ENCODE measurements at places on chromosomes 2 and 18. TPM values are rescaled to one million over a fixed set of nuclear protein-coding genes. Genes with fewer than 3 reads are reported as not detected.
A peak's percentile ranks its signal among the peaks of the same experiment; 100 is the strongest.

DNA sequence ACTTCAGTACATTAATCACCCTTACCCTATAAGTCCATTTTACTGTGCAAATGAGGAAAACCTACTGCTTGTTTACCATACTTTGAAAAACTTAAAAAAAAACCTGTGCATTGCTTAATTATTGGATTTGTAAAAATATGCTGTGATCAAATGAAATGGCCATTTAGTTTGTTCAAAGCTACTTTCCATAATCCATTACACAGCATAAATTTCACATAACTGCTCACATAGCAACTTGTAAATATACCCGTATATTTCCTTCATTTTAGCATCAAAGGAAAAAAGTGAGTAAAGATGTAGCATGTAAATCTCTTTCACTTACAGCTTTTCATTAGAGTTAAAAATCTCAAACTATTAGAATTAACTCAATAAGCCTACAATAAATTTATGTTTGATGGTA lies 415.1 kb downstream of the NR4A2 start:
- DNase-seq, result no peak

DNA sequence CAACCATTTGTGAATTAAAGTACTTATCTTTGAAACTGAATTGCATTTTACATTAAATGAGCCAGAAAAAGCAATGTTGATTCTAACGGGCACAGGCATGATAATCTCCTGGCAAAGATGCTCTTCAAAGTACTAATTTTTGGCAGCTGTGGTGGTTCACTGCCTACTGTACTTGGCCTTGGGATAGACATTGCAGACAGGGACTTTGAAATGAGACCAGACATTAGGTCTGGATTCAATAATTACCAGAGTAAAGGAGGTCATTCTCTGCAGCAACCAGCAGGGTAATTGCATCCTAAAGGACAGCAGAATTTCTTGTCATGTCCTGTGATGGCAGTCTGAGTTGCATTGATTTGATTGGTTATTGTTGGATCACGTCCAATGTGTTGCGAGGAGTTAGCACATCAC lies 986.5 kb downstream of the TDRD15 start:
- DNase-seq, result no peak

- no peak for DNase-seq
These were observed 11.8 kb downstream of the FN1 start for GRCh38 chr2:215423928-215424540.

GRCh38 chr18:70337139-70337972 lies 48.5 kb downstream of the SOCS6 start:
- peak; percentile 31 for DNase-seq

GRCh38 chr2:88671786-88672427 lies 19.6 kb upstream of the RPIA start:
- DNase-seq, result peak; percentile 22

DNA sequence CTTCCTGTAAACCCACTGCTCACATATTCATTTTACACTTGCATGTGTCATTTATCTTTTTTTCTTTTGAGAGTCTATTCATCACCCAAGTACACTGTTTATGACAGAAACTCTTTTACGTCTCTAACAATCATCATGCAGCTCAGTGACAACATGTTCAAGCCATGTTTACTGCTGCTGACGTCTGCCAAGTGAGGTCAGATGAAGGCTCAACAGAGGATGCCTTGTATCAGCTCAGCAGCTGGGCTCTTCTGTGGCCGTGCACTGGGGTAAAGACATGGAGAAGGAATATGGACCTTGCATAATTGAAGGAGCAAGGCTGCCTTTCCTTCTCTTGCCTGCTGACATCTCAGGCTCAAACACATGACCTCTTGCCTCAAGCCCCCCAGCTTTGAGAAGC lies 99.6 kb downstream of the ADD2 start:
- no peak for DNase-seq

GRCh38 chr2:65158557-65158956 lies 28.7 kb upstream of the RAB1A start:
- no peak for DNase-seq

DNA sequence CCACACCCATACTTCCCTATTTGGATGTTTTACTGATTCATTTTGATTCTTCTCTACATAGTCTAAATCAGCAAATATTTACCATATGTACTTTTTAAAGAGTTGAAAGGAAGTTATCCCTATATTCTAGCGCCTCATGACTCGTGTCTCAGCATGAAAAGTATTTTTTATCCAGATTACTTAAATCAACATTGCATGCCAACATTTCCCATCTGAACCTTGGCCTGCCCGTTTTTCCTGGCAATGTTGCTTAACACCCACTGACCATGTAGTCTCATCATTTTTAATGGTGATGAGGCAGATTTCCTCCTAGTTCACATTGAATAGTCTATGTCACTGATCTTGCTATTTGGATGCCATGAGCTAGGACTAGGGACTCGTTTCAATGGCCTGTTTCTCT lies 13.2 kb upstream of the SCYGR5 start:
- no peak for DNase-seq

DNA sequence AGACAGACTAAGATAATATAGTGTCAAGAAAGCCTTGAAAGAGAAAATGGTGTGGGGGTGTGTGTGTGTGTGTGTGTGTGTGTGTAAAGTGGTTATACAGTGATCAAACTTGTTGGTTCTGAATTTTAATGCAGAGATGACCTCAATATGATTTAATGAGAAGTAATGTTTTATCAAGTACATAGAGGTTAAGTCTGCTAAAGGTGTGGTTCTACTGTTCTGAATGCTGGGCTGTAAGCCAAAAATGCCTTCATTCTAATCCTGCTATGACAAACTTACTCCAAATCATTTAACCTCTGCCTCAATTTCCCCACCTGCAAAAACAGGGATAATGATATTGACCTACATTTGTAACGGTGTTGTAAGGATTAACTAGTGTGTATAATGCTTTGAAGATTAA lies 87.9 kb downstream of the WDPCP start:
- DNase-seq, result no peak

DNA sequence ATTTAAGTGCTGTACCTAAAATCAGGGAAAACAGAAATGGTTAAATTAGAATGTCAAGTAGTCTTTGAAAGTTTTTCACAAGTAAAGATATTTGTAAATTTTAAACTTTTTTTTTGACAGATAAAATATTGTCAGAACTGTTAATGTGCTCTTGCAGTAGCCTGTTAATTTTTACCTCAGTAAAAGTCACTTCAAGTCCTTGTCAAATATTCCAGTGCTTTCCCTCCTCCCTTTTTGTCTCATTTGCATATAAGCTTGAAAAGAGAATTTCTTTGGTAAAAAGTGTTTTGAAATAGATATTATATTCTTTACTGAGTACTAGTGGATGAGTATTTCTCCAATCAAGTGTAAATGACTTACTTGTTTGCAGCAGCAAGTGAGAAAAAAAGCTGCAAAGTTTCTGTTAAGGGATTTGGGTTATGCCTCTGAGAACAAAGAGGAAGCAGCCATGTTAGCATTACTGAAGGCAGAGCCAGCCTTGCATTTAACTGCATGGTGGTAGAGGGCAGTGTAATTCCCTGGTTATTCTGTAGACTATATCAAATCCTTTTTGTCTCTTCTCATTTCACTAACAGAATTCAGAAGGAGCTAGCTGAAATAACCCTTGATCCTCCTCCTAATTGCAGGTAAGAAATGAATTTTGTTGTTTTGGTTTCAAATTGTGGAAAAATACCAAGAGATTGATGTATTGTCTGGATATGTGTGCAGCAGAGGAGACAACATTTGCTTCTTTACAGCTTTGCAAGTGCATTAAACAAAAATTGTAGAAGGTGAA lies 3.2 kb downstream of the UBE2E3 start:
- DNase-seq, result peak; percentile 36

GRCh38 chr18:63253428-63254372 lies 65.9 kb downstream of the BCL2 start:
- no peak for DNase-seq

- peak; percentile 50 for DNase-seq
These were observed 76.4 kb downstream of the AP1S3 start for GRCh38 chr2:223760838-223761502.

DNA sequence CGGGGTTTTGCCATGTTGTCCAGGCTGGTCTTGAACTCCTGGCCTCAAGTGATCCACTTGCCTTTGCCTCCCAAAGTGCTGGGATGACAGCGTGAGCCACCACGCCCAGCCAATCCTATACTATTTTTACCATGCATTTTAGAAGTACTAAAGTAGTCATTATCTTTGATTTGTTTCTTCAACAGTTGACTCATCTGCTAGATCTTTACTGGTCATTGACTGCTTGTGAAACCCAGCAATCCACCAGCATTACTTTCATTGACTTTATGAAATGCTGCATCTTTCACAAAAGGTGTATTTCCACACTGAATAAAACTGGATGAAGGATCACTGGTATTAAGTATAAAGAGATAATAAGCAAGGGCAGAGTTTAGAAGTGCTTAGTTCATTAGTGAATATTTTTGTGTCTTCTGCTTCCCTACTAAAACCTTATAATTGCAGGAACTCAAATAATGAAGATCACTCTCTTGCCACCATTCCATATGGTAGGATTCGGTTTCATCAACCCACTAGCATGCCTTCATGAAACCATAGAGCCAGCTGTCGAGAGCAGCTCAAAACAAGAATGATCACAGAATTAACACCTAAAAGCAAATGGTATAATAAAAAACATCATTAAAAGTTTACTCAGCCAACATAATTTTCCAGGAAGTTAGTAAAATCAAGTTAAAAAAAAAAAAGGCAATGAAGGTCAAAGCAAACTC lies 33.1 kb downstream of the IRS1 start:
- DNase-seq, result no peak

DNA sequence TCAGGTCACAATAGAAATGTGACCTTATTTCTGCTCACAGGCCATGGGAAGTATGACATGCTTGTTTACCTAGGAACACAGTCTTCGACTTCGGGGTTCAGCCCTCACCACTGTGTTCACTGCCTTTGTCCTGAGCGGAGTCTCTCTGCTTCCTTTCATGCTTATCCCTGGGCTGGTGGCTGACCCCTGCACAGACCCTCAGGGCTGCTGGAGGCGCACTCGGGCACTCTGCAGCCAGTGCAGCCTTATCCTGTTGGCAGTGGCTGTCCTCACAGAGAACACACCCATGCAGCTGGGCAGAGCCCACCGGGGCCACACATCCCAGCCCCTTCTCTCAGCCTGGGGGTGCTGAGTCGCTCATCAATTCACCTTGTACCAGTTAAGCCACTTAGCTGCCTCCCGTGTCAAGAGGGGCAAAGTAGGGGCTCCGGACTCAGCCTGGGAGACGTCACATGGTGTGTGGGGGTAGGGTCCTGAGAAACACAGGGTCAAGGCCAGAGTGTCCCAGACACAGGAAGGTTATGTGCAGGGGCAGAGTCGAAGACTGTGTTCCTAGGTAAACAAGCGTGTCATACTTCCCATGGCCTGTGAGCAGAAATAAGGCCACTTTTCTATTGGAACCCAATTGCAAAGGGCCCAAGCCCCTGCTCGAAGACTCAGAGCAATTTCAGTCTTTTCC lies 107.5 kb downstream of the FAM210A start:
- no peak for DNase-seq

Gene RFX8
- total RNA-seq, result 1.6 TPM

- no peak for DNase-seq
These were observed 31.9 kb downstream of the NRP2 start for GRCh38 chr2:205714058-205714776.

- DNase-seq, result no peak
These were observed 10.7 kb downstream of the EIF2AK2 start for GRCh38 chr2:37146062-37146461.

DNA sequence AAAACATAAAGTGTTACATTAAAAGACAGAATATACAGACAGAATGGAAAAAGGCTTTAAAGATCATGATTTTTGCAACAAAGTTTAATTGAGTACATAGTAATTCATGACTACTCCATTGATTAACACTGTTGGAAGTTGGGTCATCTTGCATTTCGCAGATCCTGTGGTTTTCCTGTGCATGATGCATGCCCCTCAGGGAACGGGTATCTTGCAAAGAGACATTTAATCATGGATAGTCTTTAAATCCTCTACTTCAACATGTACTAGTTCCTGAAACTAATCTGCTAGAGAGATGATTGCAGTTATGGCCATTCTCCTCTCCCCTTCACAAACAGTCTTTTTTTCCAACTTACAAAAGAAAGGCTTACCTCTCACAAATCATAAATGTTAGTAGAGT lies 155.6 kb upstream of the DSEL start:
- no peak for DNase-seq

Gene DCC
- total RNA-seq, result 0.06 TPM

- DNase-seq, result peak; percentile 93
These were observed 152.9 kb downstream of the SPP2 start for GRCh38 chr2:234203135-234203984.

GRCh38 chr18:9359796-9360195 lies 25.2 kb downstream of the TWSG1 start:
- no peak for DNase-seq

DNA sequence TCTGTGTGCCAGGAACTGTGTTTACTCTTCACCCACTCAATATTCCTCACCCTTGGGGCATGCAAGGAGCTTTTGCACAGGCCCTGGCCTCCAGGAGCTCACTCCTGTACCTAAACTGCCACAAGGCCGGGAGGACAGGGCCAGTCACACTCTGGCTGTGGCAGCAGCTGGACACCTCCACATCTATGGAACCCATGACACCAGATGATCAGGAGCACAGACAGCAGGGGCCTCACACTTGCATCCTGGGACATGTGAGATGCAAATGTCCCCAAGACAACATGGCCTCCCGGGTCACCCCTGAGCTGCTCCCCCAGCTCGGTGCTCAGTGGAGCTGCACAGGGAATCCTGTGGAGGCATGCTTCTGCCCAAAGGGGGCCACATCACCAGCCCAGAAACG lies 61.8 kb upstream of the SLC66A3 start:
- no peak for DNase-seq

DNA sequence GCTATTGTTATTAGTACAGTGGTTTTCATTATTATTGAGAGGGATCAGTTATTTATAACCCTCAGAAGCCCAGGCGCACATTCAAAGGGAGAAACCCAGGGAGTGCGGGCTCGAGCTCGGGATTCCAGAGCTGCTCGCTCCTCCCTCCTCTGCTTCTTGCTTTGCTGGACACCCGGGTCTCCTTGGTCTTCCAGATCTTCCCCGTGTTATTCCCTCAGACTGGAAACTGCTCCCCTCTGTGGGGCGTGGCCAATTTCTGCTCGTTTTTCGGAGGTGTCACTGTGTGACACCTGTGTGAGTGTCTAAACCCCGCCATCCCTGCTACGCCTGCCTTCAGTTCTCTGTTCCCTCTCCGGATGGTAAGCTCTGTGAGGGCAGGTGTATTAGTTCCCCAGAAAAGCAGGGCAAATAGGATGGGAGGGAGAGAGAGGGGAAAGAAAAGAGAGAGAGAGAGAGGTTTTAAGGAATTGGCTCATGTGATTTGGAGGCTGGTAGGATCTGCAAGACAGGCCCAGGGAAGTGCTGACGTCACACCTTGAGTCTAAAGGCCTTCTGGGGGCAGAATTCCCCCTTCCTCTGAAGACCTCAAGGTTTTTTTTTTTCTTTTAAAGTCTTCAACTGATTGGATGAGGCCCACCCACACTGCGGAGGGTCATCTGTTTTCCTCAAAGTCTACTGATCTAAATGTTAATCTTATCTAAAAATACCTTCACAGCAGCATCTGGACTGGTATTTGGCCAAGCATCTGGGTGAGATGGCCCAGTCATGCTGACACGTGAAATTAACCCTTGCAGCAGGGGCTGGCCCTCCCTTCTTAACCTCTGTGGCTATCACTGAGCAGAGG lies 457.3 kb upstream of the ID2 start:
- no peak for DNase-seq

All from glomerular endothelial cell (primary cell).